Activated CD8-positive, alpha-beta memory T cell treated with anti-CD3 and anti-CD28 coated beads for 1 hour (primary cell): ENCODE measurements at places on chromosomes 3 and 15.
A peak's percentile ranks its signal among the peaks of the same experiment; 100 is the strongest.

- DNase-seq = no peak
Observed at GRCh38 chr3:149131589-149131988, 2.2 kb downstream of the HPS3 start.

GRCh38 chr15:78162038-78162437 lies 12.9 kb downstream of the IDH3A start:
- DNase-seq = peak; percentile 32

GRCh38 chr3:20064387-20064786 lies 24.1 kb downstream of the KAT2B start:
- DNase-seq = no peak

GRCh38 chr3:88003115-88003755 lies 55.6 kb downstream of the CGGBP1 start:
- DNase-seq = no peak

- peak; percentile 16 for DNase-seq
Observed at GRCh38 chr3:57815036-57815435, 58.9 kb downstream of the SLMAP start.

GRCh38 chr3:111252779-111253178 lies 181.2 kb downstream of the NECTIN3 start:
- DNase-seq = no peak

DNA sequence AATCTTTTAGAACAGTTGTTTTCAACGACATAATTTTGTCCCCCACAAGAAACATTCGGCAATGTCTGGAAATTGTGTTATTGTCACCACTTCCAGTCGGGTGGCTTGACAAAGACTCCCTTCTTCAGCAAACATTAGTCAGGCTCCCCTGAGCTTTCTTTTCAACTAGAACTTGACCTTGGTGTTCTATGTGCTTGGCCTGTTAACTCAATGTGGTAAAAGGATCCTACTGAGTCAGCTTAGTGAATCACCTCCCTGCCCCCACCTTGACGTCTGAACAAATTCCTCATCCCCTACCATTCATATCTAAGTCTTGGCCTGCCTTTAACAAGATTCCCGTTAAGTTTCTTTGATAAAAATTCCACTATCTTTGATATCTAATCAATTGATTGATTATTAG lies 465.0 kb upstream of the ROBO1 start:
- DNase-seq = no peak

GRCh38 chr15:92882697-92883162 lies 17.4 kb upstream of the CHD2 start:
- DNase-seq = no peak

- no peak for DNase-seq
Observed at GRCh38 chr3:57112206-57112605, 51.7 kb downstream of the SPATA12 start.

DNA sequence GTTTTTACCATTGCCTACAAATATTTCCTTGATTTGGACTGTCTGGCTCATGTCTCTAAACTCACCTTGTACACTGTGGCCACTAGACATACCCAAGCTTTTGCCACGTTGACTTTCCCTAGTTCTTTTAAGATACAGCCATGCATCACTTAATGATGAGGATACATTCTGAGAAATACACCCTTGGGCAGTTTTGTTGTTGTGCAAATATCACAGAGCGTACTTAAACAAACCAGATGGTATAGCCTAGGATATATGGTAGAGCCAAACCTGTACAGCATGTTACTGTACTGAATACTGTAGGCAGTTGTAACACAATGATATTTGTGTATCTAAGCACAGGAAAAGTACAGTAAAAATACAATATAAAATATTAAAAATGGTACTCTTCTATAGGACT lies 5.5 kb downstream of the ARHGEF26 start:
- DNase-seq = no peak

DNA sequence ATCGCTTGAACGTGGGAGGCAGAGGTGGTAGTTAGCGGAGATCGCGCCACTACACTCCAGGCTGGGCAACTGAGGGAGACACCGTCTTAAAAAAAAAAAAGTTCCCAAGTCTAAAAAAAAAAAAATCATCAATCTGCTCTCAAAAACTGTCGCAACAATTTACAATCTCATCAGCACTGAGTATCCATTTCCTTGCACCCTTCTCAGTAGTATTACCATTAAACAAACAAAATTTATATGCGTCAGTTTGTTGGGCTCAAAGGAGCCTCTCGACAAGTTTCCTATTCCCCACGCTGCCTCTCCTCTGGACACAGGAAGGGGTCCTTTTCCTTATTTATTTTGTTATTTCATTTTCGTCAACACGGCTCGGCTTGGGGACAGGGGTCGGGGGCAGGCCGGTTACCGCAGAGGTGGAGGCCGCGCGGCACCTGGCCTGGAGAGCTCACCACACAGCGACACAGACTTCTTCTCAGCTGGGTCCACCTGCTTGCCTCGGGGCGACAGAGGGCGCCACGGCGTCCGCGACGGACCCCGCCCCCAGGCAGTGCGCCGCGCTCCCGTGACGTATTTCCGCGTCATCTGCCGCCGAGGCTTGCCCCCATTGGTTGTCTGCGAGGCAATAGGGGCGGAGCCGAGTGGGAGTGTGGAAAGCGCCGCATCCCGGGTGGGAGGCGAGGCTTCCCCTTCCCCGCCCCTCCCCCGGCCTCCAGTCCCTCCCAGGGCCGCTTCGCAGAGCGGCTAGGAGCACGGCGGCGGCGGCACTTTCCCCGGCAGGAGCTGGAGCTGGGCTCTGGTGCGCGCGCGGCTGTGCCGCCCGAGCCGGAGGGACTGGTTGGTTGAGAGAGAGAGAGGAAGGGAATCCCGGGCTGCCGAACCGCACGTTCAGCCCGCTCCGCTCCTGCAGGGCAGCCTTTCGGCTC lies at the start of gene MAP2K1:
Gene MAP2K1 (plus strand): TSS at position 709 of the 920 bp plus-strand sequence. CDS start 436 bp downstream, outside the sequence.
- DNase-seq = peak; percentile 99

DNA sequence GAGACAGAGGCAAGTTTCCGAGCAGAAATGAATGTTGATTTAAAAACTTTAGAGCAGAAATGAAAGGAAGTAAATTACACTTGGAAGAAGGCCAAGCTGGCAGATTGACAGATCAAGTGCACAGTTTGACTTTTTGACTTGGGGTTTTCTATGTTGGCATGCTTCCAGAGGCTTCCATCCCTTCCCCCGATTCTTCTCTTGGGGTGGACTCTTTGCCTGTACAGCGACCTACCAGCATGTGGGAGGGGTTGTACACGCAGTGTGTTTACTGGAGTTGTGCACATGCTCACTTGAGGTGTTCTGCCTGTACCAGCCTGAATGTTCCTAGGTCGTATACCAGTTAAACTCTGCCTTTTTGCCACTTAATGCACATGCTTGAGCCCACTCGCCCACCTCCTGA lies 701.5 kb upstream of the GBE1 start:
- no peak for DNase-seq
